ENCODE measurements at places on chromosomes 11 and 22.

GRCh38 chr11:27963370-27963769 lies 144.6 kb downstream of the KIF18A start:
- peak; percentile 77 for DNase-seq

- no peak for DNase-seq
Observed at GRCh38 chr11:44978274-44978960, 27.7 kb upstream of the TP53I11 start.

DNA sequence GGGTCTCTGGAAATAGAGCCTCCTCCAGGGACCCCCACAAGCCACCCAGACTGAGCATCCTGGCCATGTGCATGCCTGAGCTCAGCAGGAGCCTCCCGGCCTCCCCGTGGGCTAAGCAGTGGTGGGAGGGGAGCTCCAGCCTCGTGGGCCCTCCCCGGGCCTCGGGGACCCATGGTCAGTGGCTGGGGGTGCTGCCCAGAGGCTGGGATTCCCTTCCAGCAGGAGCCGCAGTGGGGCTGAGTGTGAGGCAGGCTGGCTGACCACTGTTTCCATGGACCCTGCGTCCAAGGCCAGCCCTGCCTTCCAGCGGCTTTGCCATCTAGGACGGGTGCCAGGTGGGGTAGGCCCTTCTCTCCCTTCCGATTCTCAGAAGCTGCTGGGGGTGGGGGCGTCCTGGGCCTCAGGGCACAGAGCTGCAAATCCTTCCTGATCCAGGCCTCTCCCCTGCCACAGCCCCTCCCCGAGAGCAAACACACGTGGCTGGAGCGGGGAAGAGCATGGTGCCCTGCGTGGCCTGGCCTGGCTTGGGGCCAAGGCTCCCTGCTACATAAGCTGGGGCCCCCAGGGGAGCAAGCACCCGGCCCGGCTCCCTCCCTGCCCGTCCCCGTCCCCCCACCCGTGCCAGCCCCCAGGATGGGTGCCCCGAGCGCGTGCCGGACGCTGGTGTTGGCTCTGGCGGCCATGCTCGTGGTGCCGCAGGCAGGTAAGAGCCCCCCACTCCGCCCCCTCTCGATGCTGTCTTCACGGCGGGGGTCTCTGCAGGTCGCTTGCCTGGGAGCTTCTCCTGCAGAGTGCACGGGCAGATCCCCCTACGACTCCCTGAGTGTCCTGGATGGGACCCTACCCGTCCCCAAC lies at the start of gene MUC5B:
MUC5B (plus strand) TSS at position 576 of the 855 bp plus-strand sequence; CDS start at position 634, 58 bp downstream.
- DNase-seq, result no peak

DNA sequence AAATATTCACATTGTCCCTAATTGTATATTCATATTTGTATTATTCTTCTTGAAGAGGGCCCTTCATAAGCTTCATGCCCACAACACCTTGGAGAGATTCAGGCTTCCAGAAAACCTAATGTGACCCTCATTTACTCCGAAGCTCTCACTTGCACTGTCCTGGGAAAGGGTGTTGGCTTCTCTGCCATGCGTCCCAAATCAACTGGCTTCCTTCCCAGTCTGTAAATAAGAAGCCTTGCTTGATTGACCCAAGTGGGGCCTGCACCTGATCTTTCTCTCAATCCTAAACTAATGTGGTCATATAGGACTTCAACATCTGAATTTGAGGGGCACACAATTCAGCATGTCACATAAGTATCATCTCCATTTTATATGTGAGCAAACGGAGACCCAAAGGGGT lies 40.5 kb upstream of the ZBTB16 start:
- DNase-seq, result no peak

- DNase-seq, result no peak
Observed at GRCh38 chr22:35837101-35837727, 119.5 kb downstream of the APOL5 start.

- DNase-seq, result peak; percentile 27
Observed at GRCh38 chr11:109077291-109077920, 344.6 kb upstream of the C11orf87 start.

DNA sequence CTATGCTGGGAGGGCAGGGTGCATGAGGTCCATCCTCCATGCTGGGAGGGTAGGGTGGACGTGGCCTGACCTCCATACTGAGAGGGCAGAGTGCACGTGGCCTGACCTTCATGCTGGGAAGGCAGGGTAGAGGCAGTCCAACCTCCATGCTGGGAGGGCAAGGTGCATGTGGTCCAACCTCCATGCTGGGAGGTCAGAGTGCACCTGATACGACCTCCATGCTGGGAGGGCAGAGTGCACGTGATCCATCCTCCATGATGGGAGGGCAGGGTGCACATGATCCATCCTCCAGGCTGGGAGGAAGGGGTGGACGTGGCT lies 622.2 kb downstream of the BRD1 start:
- no peak for DNase-seq

DNA sequence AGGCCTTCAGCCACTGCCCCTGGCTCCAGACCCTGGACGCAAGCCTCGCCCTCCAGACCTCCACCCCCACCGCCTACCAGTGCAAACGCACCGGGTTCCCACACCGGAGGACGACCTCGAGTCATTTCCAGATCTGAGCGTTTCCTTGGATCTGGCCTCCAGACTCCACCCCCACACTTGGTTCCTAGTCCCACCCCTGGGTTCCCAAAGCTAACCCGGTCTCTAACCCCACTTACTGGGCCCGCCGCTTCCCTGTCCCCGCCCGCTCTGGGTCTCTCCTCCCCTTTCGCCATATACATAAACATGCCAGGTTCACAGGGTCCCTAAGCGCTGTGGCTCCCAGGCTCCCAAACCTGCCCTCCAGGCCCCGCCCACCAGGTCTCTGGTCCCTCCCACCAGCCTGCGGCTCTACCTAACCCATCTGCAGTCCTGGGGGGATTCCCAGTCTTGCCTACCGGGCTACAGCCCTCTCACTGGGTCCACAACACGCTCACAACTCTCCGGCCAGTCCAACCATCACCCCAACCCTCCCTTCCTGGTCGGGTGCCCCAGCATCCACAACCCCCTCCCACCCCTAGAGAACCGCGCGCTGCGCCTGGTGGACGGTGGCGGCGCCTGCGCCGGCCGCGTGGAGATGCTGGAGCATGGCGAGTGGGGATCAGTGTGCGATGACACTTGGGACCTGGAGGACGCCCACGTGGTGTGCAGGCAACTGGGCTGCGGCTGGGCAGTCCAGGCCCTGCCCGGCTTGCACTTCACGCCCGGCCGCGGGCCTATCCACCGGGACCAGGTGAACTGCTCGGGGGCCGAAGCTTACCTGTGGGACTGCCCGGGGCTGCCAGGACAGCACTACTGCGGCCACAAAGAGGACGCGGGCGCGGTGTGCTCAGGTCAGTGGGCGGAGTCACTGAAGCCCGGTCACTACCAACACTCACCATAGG lies 36.7 kb downstream of the CD6 start:
- DNase-seq, result no peak

GRCh38 chr11:118295815-118296454 lies 8.6 kb upstream of the CD3E start:
- no peak for DNase-seq

DNA sequence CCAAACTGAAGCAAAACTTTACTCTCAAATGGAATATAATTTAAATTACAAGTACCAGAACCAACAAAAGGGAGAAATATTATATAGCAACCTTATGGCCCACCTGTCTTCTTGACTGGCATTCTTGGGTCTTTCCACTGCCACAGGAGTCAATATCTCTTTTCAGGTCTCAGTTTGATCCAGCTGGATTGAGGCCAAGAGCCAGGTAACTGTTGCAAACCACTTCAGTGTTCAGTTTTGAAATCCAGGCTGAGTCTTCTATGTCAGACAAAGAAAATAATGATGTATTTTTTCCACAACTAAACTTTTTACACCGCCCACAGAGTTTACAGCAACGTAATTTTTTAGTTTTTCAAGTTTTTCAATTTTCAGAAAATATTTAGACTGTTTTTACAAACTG lies 648 bp downstream of the DLG2 start:
- no peak for DNase-seq

DNA sequence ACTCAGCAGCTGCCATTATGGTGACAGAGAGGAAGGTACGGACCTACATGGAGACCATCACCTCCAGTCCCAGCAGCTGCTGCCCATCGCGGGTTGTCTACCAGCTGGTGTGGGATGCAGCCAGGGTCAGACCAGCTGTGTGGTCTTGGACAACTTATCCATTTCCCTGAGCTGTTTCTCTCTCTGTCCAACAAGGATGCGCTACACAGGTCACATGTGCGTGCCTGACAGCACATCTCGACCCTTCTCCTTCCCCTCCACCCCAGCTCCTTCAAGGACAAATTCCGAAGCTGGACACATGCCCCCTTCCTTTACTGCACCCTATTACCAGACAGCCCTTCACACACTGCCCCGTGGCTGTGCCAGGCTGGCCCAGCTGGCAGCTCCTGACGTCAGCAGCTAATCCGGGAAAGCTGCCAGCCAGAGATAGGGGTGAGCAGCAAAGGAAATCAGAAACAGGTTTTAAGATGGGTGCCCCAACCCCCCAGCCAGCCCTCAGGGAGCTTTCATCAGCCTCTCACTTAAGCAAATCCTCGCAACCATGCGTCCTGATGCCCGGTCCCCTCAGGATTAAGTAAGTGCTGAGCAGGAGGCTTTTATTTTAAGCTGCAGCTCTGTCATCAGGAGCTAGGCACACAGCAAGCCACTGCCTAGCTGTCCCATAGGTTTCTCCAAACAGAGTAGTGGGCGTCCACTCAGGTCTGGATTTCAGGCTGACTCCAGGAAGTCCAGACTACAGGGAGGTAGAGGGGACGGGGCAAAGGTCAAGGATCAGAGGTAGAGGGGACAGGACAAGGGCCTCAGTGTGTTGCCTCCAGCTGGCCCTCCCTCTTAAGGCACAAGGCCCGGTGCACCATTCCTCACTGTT lies 20.3 kb downstream of the TEF start:
- no peak for DNase-seq

DNA sequence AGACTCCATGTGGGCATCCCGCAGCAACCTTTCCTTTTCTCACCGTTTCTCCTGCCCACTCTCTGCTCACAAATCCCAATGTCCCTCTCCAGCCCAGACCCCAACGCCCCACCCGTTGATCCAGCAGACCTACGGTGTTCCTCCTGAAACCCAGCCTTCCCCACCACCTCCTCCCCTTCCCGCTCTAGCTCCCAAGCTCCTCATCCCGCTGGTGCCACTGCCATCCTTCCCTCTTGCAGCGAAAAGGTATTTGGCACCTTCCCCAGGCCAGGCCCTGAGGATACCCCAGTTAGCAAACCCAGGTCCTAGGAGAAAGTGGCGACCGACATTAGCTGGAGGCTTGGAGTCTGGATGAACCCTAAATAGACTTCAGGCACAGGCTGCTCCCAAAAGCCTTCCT lies 84.0 kb upstream of the RTL6 start:
- DNase-seq, result no peak

DNA sequence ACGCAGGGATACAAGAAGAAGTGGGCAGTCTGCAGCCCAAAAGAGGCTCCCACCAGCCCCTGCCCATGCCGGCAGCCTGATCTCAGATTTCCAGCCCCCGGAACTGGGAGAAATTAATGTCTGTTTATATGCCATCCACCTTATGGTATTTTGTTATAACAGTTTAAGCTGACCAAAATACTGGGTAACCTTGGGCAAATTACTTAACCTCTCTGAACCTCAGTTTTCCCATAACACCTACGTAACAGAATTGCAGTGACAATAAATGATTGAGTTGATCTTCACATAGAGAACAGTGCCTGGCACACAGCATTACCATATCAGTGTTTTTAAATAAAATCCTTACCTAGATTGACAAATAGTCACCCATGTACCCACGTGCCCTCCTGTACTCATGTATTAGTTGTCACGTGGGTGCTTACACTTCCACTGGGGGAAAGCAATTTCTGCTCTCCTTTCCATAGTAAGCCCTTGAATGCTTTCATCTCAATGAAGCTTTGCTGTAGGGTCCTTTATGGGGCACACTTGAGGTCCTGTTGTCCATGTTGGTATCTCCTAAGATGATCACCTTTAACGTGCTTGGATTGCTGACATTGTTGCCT lies 54.2 kb upstream of the PHF21A start:
- DNase-seq, result no peak

DNA sequence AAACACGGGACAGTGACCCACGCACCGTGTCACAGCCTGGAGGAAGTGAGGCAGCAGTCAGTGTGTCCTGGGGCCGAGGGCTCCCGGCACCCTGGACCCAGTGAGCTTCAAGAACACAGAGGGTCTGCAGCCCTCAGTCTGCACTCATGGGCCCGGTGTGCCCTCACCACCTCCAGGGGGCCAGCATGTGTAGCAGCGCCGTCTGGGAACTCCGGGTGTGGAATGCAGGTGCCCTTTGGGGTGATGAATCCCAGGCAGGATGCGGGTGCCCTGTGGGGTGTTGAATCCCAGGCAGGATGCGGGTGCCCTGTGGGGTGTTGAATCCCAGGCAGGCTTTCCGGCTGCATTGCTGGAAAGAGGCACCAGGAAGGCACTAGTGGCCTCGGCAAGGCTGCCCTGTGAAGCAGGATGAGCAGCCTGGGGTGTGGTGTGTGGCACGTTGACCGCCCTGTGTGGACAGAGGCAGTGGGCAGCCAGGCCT lies 1399.9 kb downstream of the BRD1 start:
- DNase-seq, result no peak

DNA sequence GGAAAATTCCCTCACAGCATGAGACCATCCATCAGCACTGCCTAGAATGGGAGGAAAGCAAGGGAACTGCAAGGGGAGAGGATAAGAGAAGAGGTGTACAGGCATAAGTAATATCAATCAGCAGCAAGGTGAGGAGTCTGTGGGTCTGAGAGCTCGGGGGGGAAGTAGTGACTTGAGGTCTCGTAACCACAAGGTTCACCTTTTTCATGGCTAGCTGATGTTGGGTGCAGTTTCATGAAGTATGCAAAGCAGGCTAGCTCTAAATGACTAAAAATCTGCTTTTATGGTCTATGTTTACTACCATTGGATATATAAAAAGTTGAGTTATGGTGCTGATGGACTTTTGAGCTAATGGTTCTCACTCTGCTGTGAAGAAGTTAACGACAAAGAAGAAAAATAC lies 35.8 kb downstream of the OR4C6 start:
- DNase-seq, result no peak

DNA sequence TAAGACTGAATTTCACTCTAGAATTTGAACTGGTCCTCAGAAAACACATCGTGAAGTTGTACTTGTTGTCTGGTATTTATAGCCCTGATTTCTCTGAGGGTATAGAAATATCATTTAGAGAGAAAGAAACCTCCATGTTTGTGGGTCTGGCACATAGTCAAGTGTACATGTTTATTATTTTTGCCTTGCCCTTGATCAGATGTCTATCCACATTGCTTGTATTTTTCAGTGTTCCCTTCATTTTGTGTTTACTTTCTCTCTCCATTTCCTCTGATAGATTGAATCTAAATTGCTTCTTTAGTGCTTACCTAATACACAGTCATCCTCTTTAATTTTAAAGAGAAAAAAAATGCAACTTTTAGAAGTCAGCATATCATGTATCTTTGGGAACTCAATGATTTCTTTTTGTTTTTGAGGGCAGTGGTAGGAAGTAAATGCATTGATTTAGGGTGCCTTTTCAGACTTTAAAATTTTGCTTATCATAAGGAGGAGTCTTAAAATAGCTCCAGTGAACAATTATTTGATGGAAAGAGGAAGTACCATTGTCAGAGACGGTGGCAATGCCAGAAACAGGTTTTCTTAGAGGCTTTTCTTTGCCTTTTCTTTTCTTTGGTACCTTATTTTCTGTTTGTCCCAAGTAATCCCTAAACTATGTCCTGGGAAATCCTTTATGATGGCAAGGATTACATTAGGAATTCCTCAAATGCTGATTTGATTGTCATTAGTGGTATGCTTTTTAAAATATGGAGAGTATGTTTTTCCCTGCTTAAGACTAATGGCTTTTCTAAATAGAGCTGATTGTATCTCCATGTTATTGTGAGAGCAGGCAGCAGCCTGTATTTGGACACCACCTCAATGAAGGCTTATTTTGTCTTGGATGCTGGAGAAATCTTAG lies 29.8 kb upstream of the TECTA start:
- no peak for DNase-seq

- DNase-seq, result no peak
Observed at GRCh38 chr11:125192183-125192582, 27.6 kb downstream of the PKNOX2 start.

Data from NCI-H1417 (cell line).